ENCODE measurements at places on chromosomes 3 and 15. TPM values are rescaled to one million over a fixed set of nuclear protein-coding genes. Genes with fewer than 3 reads are reported as not detected.

The ADPRH gene
- not detected for polyA plus RNA-seq

The ST8SIA2 gene
- 0.05 TPM for polyA plus RNA-seq

The CASR gene
- not detected for polyA plus RNA-seq

The COL6A5 gene
- not detected for polyA plus RNA-seq

The ARPIN gene
- 13.5 TPM for polyA plus RNA-seq

The ZCWPW2 gene
- 0.13 TPM for polyA plus RNA-seq

The C15orf62 gene
- polyA plus RNA-seq: 0.06 TPM

The DUOX2 gene
- polyA plus RNA-seq: not detected

The ANKRD63 gene
- polyA plus RNA-seq: not detected

The RNF7 gene
- polyA plus RNA-seq: 119 TPM

The ZNF660 gene
- polyA plus RNA-seq: 1.4 TPM

The GUCA1C gene
- polyA plus RNA-seq: not detected

The PPM1L gene
- polyA plus RNA-seq: 0.29 TPM

The DPPA2 gene
- polyA plus RNA-seq: not detected

The MOBP gene
- not detected for polyA plus RNA-seq

The CLDN16 gene
- polyA plus RNA-seq: 0.02 TPM

The EPHA3 gene
- polyA plus RNA-seq: not detected

The RBP2 gene
- not detected for polyA plus RNA-seq

The KCNMB3 gene
- 1.1 TPM for polyA plus RNA-seq

The P3H2 gene
- 2.8 TPM for polyA plus RNA-seq

The BBS4 gene
- 18.5 TPM for polyA plus RNA-seq

The FAM107A gene
- polyA plus RNA-seq: 0.02 TPM

The ATG7 gene
- polyA plus RNA-seq: 29.5 TPM

The NOX5 gene
- polyA plus RNA-seq: 0.05 TPM

The RAD54L2 gene
- polyA plus RNA-seq: 4.1 TPM
